T follicular helper cell (primary cell): ENCODE measurements at places on chromosomes 4 and X.

DNA sequence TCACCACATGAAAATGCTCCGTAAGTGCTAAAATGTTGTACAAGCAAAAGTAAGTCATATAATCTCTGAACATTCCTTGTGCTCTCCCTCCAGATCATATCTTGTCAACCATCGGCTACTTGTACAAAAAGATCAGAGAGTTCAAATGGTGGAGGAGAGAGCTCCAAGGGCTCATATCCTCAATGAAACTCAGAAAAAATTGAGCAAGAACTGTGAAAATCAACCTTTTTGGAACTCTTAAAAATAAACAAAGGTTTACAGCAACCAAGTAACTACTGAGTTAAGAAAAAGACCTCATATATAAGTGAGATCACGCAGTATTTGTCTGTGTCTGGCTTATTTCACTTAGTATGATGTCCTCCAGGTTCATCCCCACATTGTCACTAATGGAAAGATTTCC lies 63.2 kb downstream of the TEX13C start:
- DNase-seq: no peak

GRCh38 chrX:106894392-106894909 lies 8.7 kb downstream of the RIPPLY1 start:
- peak; percentile 32 for DNase-seq

- DNase-seq: no peak
Measured at GRCh38 chrX:18949291-18949943, 34.5 kb downstream of the PHKA2 start.

DNA sequence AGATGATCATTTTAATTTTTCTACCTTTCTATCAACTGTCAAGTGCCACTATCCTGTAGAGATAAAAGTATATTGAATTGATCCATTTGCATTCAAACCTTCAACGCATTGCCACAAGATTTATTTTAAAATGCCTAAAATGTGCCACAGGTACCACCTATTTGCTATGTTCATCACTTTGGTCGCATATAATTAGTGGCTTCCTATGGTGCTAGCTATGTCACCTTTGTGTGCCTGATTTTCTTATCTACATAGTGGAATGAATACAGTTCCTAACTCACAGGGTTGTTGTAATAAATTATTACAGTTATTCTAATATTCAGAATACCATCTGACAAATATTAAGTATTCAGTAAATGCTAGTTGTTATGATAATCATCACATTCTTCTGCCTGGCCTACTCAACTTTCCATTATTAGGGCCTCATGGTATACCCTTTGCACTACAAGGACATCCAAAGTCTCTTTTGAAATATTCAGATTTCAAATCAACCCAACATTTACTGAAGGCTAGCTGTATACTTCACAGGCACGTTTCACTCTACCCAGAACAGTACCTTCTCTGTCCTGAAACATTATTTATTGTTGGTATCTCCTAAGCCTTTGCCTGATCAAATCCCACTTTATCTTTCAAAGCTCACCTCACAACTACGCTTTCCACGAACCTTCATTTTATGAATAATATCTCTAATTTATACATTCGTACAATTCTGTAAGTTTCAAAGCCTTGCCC lies 62.4 kb downstream of the ANXA10 start:
- no peak for DNase-seq

GRCh38 chrX:1767026-1767425 lies 152.2 kb downstream of the ASMT start:
- no peak for DNase-seq

DNA sequence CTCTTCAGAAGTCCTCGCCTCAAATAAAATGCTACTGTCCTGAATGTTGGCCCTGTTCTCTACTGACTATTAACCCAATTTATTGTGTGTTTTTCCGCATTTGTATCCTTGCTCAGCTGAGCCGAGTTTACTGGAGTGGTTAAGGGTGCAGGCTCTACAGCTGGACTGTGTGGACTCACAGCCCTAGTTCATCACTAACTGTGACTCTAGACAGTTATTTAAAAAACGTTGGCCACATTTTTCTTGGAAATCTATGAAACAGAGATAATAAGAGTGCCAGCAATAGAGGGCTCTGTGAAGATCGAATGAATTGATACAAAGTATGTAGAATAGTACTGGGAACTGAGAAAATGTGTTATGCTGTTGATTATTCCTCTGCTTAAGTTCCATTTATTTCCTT lies 2.9 kb upstream of the GUF1 start:
- no peak for DNase-seq

- DNase-seq: no peak
Measured at GRCh38 chr4:150999086-150999485, 16.0 kb downstream of the LRBA start.
